Activated T-cell treated with anti-CD3 and anti-CD28 coated beads for 24 hours (primary cell): ENCODE measurements at places on chromosomes 6 and 20.

DNA sequence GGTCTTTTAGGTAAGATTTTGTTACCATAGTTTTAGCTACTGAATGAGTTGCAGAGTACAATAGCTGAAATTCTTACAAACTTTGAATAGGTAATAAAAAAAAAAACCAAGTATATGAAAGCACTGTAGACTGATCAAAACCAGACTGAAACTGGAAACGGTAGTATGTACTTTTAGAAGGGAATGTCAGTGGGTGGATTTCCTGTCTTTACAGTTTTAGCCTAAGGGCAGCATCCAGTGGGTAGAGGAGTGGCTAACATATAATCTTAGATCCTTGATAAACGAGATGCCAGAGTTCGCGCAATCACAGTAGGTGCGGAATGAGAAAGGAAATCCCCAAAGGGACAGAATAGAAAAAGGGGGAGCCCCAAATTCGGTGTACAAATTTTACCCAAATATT lies 385.9 kb upstream of the RUNX2 start:
- no peak for DNase-seq

GRCh38 chr6:16767765-16768476 lies 6.7 kb upstream of the ATXN1 start:
- no peak for DNase-seq

GRCh38 chr20:1322511-1323245 lies 6.3 kb downstream of the SDCBP2 start:
- DNase-seq = no peak

DNA sequence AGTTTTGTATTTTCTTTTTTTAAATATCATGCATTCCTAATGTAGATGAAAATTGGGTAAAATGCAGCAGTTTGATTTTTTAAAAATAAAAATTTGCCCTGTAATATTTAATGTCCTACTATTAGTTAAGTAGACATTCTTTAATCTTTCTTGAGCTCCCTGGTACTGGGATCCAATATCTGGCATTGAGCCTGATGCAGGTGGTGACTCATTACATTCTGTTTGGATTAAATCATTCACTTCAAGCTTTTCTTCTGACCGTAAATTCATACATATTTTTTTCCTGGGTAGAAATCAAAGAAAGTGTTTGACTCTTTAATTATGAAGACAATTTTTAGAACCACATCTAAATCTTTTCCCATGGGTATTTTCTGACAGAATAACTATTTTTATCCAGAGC lies 768.8 kb upstream of the SLC35B3 start:
- no peak for DNase-seq

DNA sequence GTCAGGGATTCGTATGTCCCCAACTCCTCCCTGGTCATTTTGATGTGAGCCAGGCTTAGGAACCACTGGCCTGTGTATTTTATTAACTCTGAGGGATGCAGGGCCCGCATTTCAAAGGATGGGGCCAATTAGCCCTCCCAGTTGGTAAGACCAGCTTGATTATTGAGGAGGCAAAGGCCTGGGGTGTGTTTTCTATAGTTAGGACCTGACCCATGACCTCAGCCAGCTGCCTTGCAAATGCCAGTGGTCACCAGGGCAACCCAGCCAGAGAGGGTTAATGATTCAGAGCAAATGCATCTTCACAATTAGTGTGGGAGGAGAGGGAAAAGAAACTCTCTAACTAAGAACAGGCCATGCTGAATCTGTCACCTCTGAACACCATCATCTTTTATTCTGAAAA lies 835.4 kb downstream of the MAFB start:
- DNase-seq = no peak

- DNase-seq = no peak
Measured at GRCh38 chr6:144936764-144937163, 651.6 kb downstream of the UTRN start.

DNA sequence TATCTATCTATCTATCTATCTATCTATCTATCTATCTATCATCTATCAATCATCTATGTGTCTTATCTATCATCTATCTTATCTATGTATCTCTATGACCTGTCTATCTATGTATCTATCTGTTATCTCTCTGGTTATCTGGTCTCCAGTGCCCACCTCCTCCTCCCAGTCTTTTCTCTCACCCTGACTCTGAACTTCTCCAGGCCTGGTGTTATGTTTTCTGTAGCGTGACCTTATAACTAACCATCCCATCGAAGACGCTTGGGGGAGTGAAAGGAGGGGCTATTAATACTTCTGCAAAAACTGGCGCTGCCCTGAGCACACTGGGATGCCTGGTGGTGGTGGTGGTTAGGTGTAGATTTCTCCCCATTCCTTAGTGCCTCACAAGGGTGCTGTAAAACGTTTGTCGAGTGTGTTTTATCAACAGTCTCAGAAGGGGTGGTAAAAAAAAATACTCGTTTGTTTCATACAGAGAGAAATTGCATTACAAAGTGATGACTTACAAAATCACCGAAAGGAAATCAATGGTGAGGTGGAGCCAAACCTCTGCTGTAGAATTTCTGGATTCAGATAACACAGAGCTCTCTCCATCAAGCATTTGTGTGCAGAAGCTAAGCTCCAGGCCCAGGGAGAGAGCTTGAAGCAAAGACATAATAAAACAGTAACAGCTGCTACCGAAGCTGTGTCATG lies 156.2 kb downstream of the BCAS1 start:
- DNase-seq = no peak

GRCh38 chr20:15362849-15363248 lies 1025.4 kb upstream of the FLRT3 start:
- DNase-seq = no peak

- DNase-seq = no peak
Measured at GRCh38 chr20:37277253-37277593, 12.2 kb upstream of the MANBAL start.

GRCh38 chr6:122702841-122703240 lies 76.7 kb upstream of the FABP7 start:
- no peak for DNase-seq

DNA sequence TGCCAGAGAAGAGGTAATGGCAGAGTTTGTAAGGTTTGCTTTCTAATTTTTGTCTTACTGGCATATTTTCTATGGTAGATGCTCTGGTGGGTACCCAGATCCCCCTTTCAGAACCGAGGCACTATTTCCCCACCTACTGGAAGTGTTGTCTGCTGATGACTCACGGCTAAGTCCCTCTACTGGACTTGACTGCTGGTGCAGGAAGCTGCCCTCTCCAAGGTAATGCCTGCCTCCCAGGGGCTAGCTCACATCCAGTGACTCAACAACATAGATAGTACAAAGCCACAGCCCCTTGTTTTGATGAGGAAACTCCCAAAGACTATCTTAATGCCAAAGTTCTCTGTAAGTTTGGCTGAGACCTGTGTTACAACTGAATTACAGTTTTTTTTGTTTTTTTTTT lies 285.4 kb upstream of the FLRT3 start:
- no peak for DNase-seq

DNA sequence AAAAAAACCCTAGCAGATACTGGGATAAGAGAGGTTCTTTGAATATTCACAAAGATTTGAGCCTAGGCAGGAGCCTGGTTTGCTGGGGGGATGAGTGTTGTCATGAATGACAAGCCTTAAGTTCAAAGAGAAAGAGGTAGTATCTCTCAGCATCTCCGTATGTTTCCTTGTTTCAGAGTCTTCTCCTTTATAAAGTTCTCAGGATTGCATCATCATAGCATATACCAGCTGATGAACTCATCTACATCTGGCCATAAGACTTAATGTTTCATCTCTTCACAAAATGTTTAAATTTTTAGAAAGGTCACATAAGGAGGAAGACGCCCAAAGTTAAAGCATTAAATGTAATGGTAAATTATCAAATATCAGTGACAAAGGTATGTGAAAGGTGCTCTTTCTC lies 17.1 kb downstream of the DEFB114 start:
- no peak for DNase-seq
